Keratinocyte (primary cell): ENCODE measurements at places on chromosomes 7 and 10. TPM values are rescaled to one million over a fixed set of nuclear protein-coding genes. Genes with fewer than 3 reads are reported as not detected.

GRCh38 chr10:61330669-61331068 lies 122.5 kb downstream of the TMEM26 start:
- no peak overlapping the region for H3K27ac ChIP-seq
- H3K4me3 ChIP-seq, result no peak overlapping the region
- no peaks in the 10 kb centered on the region for H3K27me3 ChIP-seq
- DNase-seq, result no peak

- no peaks in the 10 kb centered on the region for H3K4me1 ChIP-seq
- H3K4me3 ChIP-seq, result peak within 1 kb of the TSS; percentile 34
- no peak within 1 kb of the TSS for H3K27ac ChIP-seq
- H3K27me3 ChIP-seq, result peaks cover 31% of the 10 kb centered on the region
Observed at GRCh38 chr10:43076876-43077420, at the start of gene RET. TSS of gene RET (plus strand) at chr10:43077069. CDS start at chr10:43077259, 190 bp downstream.

- peak overlapping the region; percentile 97 for H3K4me3 ChIP-seq
- H3K4me1 ChIP-seq, result no peaks in the 10 kb centered on the region
- no peaks in the 10 kb centered on the region for H3K27me3 ChIP-seq
Observed at GRCh38 chr10:28533571-28534304, 820 bp downstream of the WAC start.

DNA sequence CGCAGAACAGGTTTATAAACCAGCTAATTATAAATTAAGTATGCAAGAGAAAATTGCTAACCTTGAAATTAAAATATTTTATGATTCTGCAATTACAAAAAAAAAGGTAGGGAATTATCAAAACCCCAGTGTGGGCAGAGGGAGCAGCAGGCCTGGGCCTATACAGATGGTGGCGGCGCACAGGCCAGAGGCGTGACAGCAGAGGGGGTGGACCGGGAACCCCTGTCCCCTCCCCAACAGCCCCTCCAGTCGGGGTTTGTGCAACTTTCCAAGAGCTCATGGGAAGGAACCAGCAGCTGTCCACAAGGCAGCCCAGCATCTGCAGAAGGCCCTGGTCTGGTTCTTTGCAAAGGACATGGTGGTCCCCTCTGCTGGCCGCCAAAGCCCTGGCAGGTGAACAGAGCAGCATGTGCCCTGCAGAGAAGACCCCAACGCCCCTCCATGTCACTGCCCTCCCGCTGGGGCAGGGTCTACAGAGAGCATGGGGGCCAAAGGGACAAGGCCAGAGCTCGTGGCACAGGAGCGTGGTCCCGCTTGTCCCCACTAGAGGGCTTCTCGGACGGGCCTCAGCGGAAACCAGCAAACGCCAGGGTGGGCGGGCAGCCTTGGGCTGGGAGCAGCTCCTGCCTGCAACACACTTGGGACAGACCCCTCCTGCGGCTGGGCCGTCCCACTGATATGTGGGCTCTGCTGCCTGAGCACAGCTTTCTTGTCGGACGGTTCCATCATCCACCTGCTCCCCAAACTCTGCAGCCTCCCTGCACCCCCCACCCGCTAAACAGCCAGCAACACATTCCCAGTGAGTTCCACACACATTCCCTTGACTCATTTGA lies 75.1 kb downstream of the EBF3 start:
- H3K4me1 ChIP-seq, result no peaks in the 10 kb centered on the region
- no peak overlapping the region for H3K27ac ChIP-seq
- DNase-seq, result no peak
- no peak overlapping the region for H3K4me3 ChIP-seq

- H3K4me1 ChIP-seq, result peaks cover 25% of the 10 kb centered on the region
- DNase-seq, result no peak
- no peak overlapping the region for H3K27ac ChIP-seq
- H3K27me3 ChIP-seq, result no peaks in the 10 kb centered on the region
Observed at GRCh38 chr10:3476186-3476585, 303.6 kb upstream of the PITRM1 start.

DNA sequence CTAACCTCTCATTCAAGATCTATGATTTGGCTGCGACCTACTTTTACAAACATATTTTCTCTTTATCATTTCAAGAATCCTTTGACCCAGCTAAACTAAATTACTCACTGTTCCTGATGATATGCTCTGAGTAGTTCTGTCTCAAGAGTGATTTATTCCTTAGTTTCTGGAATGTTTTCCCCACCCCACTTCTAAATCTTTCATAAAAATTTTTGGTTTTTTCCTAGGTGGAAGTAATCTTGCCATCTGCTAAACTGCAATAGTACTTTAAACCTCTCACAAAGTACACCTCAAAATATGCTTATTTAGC lies 170.8 kb downstream of the DNAJC1 start:
- H3K27ac ChIP-seq, result no peak overlapping the region
- H3K4me1 ChIP-seq, result peaks cover 8% of the 10 kb centered on the region
- H3K36me3 ChIP-seq, result peaks cover 1% of the 10 kb centered on the region
- no peak for DNase-seq
- H3K4me3 ChIP-seq, result no peak overlapping the region
- H3K27me3 ChIP-seq, result no peaks in the 10 kb centered on the region

GRCh38 chr10:17684537-17684936 lies 40.6 kb downstream of the STAM start:
- peaks cover 5% of the 10 kb centered on the region for H3K36me3 ChIP-seq
- no peaks in the 10 kb centered on the region for H3K27me3 ChIP-seq
- no peak for DNase-seq
- H3K4me1 ChIP-seq, result peaks cover 6% of the 10 kb centered on the region

- no peak overlapping the region for H3K27ac ChIP-seq
- no peaks in the 10 kb centered on the region for H3K36me3 ChIP-seq
- H3K4me1 ChIP-seq, result no peaks in the 10 kb centered on the region
- H3K27me3 ChIP-seq, result peaks cover 10% of the 10 kb centered on the region
Observed at GRCh38 chr10:121134711-121135110, 283.5 kb downstream of the WDR11 start.

The KAZALD1 gene
- polyA plus RNA-seq, result 0.08 to 0.18 TPM (median 0.18 TPM) in 3 replicates

DNA sequence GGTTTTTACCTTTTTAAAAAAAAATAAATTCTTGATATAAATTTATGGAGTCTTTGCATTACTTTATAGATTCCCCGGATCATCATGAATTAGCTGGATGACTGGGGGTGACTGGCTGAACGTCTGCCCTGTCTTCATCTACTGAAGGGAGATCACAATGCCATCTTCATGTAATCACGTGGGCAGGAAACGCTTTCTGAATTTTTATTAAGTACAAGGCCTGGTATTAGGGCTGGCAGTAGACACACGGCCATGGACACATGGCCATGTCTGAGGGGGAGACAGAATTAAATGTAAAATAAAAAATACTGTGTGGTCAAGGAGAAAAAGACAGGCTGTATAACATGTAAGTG lies 111.2 kb downstream of the VIPR2 start:
- DNase-seq, result no peak
- H3K36me3 ChIP-seq, result no peaks in the 10 kb centered on the region
- H3K27ac ChIP-seq, result no peak overlapping the region

DNA sequence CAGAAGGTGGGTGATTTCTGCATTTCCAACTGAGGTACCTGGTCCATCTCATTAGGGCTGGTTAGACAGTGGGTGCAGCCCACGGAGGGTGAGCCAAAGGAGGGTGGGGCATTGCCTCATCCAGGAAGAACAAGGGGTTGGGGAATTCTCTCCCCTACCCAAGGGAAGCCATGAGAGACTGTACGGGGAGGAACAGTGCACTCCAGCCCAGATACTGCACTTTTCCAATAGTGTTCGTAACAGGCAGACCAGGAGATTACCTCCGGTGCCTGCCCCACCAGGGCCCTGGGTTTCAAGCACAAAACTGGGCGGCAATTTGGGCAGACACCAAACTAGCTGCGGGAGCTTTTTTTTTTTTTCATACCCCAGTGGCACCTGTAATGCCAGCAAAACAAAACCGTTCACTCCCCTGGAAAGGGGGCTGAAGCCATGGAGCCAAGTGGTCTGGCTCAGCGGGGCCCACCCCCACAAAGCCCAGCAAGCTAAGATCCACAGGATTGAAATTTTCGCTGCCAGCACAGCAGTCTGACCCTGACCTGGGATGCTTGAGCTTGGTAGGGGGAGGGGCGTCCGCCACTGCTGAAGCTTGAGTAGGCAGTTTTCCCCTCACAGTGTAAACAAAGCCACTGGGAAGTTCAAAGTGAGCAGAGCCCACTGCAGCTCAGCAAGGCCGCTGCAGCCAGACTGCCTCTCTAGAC lies 31.2 kb downstream of the ARMC10 start:
- no peak for DNase-seq
- no peaks in the 10 kb centered on the region for H3K36me3 ChIP-seq
- no peaks in the 10 kb centered on the region for H3K4me1 ChIP-seq
- H3K27ac ChIP-seq, result no peak overlapping the region
- no peak overlapping the region for H3K4me3 ChIP-seq

The JCAD gene
- 0.10 to 0.54 TPM (median 0.10 TPM) in 3 replicates for polyA plus RNA-seq

The C10orf105 gene
- polyA plus RNA-seq, result not detected in 3 replicates
